Metanephros (tissue), 2 donors: ENCODE measurements at places on chromosomes 4 and X. TPM values are rescaled to one million over a fixed set of nuclear protein-coding genes. Genes with fewer than 3 reads are reported as not detected.

Gene GAGE12H
- total RNA-seq = not detected

Gene CLCN4
- 11.7 TPM for total RNA-seq

Gene FGD1
- 15.0 TPM for total RNA-seq

Gene SASH3
- total RNA-seq = 6.7 TPM

Gene FAM9C
- total RNA-seq = 0.06 TPM

Gene CITED1
- total RNA-seq = 8.6 TPM

Gene ZCCHC12
- total RNA-seq = 1.2 TPM

Gene TENM3
- 39.5 TPM for total RNA-seq

Gene BEX1
- total RNA-seq = 14.8 TPM

Gene UNC5C
- total RNA-seq = 30.9 TPM

Gene ETNPPL
- total RNA-seq = not detected

Gene ELK1
- 18.6 TPM for total RNA-seq

Gene UCHL1
- total RNA-seq = 48.0 TPM

Gene RBMXL3
- total RNA-seq = not detected

Gene MAGEA2
- not detected for total RNA-seq

Gene RENBP
- total RNA-seq = 13.3 TPM

Gene PDLIM3
- 82.4 TPM for total RNA-seq

Gene CDK16
- total RNA-seq = 79.8 TPM

Gene GAR1
- 12.8 TPM for total RNA-seq

Gene GABRE
- 31.9 TPM for total RNA-seq

Gene SLITRK4
- total RNA-seq = 12.3 TPM

Gene TLR6
- total RNA-seq = 1.5 TPM

Gene SRPX2
- total RNA-seq = 17.9 TPM

Gene NR0B1
- 0.53 TPM for total RNA-seq

Gene ZMAT1
- total RNA-seq = 7.1 TPM

Gene COL25A1
- 27.4 TPM for total RNA-seq

Gene TMEM156
- total RNA-seq = 4.0 TPM

Gene TLR8
- 1.8 TPM for total RNA-seq

Gene TMSB15B
- total RNA-seq = 11.7 TPM

Gene TBC1D9
- 67.0 TPM for total RNA-seq
